Dorsolateral prefrontal cortex (tissue), 122 donors: ENCODE measurements at places on chromosomes 2 and 18. TPM values are rescaled to one million over a fixed set of nuclear protein-coding genes. Genes with fewer than 3 reads are reported as not detected.

DNA sequence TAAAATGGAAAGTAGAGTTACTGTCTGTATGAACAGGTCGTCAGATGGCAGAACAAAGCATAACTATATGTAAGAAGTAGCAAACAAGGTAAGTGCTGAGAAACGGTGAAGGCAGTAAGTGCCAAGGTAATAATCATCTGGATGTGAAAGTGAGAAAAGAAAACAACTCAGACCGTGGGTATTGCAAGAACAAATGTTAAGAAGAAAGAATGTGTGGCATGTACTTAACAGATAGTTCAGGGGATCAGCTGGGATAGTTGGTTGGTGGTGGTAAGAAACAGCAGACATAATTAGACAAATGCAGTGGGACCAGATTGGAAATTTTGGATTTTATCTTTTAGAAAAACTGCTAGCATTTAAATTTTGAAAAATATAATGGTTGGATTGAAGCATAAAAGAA, 375.8 kb upstream of the NXPH2 start:
- DNase-seq = no peak

The MAT2A gene
- total RNA-seq = 312 TPM

DNA sequence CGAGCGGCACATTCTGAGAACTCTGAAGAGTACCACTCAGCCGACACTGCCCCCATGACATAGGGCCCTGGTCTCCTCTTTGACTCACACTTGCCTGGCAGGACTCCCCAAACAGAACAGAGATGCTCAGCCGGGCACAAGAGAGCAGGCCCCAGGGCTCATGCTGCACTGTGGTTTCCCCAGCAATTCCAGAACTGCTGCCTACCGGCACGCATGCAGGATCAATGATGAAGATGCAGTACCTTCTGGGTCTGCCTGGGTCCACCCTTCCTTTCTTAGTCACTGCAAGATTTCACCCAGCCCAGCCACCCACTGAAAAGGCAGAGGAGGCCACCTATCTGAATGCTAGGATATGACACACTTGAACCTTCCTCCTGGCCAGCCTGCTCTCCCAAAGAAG, 49.4 kb downstream of the BCL11A start:
- DNase-seq = no peak

The C1GALT1C1L gene
- 0.67 TPM for total RNA-seq

DNA sequence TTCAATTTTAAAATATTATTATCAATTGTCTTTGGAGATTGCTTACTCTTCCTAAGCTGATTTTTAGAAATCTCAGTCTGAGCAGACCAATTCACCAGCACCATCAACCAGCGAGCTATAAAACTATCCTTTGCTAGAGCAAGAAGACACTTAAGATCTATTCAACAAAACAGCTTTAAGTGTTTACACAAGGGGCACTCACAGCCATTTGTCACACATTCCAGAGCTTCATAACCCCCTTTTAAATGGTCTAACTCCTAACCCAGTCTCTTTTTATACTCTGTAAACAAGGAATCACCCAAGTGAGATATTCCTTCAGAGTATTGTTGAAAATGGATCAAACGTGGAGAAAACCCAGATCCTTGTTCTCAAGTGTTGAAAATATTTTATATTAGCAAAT, 1294.1 kb upstream of the CHAC2 start:
- no peak for DNase-seq

The PDCL3 gene
- 17.9 TPM for total RNA-seq
